ENCODE measurements at places on chromosomes 11 and 22.
A peak's percentile ranks its signal among the peaks of the same experiment; 100 is the strongest.

- DNase-seq: no peak
Observed at GRCh38 chr22:35977136-35977535, 51.5 kb downstream of the RBFOX2 start.

DNA sequence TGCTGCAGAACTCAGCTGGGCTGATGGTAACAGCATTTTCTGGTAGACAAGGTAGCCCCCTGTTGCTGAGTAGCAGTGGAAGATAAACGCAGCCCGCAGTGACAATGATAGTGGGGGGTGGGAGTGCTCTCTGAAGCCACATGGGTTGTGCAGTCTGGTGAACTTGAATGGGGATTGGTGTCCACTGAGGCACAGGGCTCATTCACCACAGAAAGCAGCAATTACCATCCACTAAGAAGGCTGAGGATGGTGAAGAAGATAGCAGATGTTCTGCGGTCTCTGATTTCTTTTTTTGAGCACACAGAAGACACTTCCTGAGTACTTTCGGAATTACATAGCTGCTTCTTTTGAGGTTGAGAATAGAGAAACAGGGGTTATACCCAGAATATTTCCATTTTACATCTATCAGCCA is 150.3 kb downstream of the LRRC4C start:
- DNase-seq: peak; percentile 84

- no peak for DNase-seq
Observed at GRCh38 chr11:97684486-97685439, 1295.0 kb downstream of the JRKL start.

- DNase-seq: no peak
Observed at GRCh38 chr11:114027926-114028325, 31.6 kb upstream of the ZBTB16 start.

DNA sequence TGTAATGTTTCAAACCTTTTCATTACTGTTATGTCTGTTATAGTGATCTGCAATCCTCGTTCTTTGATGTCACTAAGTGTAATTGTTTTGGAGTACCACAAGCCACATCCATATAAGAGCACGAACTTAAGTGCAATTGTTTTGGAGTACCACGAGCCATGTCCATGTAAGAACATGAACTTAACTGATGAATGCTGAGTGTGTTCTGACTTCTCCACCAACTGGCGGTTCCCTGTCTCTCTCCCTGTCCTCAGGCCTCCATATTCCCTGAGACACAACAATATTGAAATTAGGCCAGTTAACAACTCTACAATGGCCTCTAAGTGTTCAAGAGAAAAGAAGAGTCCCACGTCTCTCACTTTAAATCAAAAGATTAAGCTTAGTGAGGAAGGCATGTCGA is 23.5 kb downstream of the TESMIN start:
- DNase-seq: no peak

DNA sequence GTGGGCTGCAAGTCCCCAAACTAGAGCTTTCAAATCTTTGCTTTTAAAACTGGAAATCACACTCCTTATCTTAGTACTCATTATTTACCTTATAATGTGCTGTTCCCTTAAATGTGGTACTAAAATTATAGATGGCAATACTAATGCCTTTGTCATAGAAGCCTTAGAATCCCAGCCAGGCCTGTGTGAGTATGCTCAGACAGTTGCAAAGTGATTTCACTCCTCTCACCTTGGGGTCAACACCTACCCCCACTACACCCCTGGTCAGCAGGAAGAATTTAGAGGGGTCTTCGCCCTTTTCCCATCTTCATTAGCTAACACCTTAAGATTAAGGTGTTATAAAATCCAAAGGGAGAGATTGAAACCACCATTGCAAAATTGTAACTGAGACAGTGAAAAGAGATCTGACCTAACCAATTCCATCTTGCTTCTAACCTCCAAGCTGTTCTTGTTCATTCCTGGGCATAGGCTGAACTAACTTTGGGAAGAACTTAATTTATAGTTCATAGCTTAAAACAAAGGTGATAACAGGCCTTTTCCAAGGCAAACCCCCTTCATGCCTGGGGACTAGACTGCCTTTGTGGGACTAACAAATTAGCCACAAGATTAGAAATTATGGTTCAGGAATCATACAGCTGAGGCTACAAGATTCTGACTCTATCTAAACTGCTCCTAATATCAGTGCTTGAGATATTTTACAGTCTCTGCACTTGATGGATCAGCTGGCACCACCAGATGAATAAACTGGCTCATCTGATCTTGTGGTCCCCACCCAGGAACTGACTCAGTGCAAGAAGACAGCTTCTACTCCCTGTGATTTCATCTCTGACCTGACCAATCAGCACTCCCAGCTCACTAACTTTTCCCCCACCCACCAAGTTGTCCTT is 10.4 kb upstream of the MRPL17 start:
- no peak for DNase-seq

- DNase-seq: no peak
Observed at GRCh38 chr11:42960521-42961088, 351.2 kb upstream of the API5 start.

GRCh38 chr11:48125866-48126265 is 90.7 kb upstream of the OR4B1 start:
- no peak for DNase-seq
